ENCODE measurements at places on chromosomes 5 and 9.

DNA sequence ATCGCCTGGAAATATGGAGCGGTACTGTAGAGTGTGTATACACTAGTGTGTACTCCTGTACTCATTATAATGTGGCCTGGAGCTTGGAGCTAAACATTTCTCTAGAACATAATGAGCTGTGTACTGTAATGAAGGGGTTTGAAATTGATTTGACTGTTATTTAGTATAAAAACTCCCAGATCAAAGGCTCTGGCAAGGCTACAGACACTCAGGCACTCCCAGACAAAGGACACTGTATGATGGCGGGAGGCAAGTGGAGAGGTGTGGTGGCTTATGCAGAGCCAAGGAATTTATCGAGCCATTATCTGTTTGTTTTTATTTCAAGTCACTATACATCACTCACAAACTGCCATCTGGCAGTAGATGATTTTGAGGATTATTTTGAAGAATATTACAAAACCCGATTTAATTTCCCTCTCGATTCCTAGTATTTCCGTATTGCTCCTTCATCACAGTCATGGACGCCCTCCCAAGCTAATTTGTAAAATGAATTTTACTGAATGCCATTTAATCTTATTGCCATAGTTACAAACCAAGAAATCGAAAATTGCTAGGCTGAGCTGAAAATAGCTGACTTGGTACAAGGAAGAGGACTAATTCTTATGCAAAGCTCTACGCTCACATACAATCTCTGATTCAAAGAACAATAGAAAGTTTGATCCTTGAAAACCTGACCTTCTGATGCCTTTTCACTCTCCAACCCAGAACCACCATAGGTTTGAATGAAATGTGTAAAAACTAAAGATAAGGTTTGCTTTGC, 240.2 kb upstream of the SEMA6A start:
- DNase-seq, result no peak

DNA sequence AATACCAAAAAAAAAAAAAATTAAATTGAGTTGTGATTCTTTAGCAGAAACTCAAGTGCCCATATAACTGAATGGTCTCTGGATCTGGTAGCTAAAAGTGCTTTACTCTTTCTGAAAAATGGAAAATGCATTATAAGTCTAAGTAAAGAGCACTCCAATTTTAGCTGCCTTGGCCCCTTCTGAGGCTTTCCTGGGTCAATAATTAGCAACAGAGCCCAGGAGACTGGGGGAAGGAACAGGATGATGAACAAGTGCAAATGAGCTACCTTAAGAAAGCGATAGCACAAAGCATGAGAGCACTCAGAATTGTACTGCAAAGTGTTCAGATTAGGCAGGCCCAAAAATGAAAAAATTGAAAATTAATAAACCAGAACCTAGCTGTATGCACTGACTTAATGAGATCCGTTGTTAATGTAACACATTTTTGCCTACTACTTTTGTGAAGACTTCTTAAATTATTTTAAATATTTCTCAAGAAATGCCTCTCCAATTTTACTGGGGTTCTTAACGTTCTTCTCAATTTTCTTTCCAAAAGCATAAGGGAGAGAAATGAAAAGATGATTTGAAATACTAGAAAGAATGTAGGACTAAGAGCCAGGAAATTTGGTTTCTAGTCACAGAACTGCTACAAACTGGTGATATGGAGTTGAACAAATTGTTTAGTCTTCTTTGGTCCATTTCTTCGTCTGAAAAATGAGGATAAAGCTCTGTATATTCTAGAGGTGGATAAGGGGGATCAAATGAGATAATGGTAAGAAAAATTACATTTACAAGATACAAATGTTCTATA, 566.1 kb downstream of the PDE4D start:
- DNase-seq, result no peak

DNA sequence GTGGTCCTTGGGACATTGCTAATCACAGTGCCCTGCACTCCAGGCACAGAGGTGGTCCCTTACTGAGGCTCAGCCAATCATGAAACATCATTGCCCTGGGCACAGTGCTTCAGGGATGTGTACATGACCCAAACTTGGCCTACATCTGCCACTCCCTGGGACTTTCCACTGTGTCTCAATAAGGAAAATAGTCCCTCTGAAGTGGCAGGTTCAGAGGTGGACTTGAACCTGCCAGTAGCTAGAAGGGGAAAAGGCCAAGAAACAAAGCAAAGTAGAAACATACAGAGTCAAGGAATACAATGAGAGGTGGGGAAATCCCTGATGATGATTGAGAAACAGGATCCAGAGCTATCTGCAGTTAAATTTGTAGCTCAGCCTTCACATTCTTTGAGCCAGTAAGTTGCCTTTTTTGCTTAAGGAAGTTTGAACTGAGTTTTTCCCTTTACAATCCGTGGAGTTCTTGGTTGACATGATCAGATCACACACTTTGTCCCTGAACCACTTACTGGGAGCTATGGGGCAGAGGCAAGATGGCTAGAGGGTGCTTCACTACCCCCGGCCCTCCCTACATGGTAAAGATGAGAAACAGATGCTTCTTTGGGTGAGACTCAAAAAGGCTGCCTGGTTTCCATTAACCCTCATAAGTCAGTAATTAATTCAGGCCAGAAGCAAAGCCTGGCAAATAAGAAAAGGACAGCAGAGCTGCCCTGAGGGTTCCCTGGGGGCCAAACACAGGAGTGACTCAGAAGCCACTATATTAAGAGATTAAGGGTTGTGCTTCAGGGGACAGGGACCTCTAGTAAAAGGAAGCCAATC, 57.6 kb downstream of the SH3TC2 start:
- no peak for DNase-seq

- DNase-seq, result peak; percentile 21
These were observed 16.7 kb upstream of the COMMD10 start for GRCh38 chr5:116068028-116068632.
